Cardiac fibroblast (primary cell): ENCODE measurements at places on chromosomes 12 and 14.

GRCh38 chr12:13135371-13136178 lies 32.1 kb upstream of the GSG1 start:
- DNase-seq: peak; percentile 87

DNA sequence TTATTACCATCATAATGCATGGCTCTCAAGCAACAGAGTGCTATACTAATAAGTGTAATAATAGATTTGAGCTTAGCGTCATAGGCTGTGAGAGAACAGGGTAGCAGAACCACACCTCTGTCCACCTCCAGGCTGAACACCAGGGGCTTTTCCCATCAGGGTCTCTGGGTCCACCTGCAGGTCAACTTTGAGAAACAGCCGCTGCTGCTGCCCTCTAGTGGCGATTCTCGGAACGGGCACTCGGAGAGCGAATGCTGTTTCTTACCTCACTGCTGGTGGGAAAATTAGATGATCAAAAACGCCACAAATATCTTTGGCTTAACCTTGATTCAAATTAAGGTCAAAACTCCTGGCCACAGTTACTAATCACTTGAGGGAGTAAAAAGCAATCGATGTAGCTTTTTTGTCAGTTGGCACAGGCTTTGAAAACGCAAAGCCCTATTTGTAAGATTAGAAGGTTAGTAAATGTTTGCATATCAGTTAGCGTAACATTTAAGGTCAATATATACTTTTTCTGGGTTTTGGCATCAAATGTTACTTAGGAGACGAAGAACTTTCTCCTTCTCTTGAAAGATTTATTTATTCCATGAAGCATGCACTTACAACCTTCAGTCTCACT lies 127.9 kb upstream of the TMEM132D start:
- peak; percentile 21 for DNase-seq

DNA sequence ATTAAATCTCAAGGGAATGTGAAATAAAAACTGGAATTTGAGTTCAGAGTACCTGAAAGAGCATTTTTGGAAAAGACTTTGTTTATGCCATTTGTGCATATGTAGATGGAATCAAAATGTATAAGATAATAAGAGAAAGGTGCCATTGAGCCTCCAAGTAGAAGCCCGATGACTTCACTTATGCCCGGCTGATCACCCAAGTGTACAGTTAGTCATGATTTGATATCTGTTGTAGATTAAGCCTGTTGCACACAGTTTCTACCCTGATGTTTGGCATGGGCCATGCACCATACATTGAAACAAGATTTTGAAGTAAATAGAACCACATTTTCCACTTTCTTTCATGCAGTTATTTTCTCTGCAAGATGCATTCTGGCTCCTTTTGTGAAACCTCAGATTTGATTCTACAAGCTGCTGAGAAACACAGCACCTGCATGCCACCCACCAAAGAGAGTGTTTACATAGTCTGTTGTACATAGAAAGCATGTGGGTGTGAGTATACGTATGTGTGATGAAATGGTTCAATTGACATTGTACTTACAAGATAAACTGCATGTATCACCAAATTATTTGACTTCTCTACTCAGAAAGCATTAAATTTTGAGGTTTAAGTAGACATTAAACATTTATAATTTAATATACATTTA lies 772.5 kb downstream of the DIO2 start:
- no peak for DNase-seq

DNA sequence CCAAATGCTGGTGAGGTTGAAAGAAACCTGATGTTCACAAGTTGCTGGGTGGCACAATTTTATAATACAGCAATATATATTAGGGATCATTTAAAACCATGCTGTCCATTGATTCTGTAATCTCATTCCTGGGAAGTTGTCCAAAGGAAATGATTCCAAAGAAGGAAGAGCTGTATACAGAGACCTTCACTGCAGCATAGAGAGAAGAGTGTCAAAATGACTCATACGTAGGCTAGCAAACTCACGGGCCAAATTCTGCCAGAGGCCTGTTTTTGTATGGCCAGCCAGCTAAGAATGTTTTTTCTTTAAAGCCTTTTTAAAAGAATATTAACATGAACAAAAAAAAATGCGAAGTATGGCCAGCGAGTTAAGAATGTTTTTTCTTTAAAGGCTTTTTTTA lies 69.2 kb upstream of the MED13L start:
- peak; percentile 73 for DNase-seq

GRCh38 chr14:55125403-55125802 lies 3.6 kb upstream of the LGALS3 start:
- no peak for DNase-seq

- DNase-seq: peak; percentile 76
Observed at GRCh38 chr12:124640056-124640455, 72.6 kb upstream of the NCOR2 start.

DNA sequence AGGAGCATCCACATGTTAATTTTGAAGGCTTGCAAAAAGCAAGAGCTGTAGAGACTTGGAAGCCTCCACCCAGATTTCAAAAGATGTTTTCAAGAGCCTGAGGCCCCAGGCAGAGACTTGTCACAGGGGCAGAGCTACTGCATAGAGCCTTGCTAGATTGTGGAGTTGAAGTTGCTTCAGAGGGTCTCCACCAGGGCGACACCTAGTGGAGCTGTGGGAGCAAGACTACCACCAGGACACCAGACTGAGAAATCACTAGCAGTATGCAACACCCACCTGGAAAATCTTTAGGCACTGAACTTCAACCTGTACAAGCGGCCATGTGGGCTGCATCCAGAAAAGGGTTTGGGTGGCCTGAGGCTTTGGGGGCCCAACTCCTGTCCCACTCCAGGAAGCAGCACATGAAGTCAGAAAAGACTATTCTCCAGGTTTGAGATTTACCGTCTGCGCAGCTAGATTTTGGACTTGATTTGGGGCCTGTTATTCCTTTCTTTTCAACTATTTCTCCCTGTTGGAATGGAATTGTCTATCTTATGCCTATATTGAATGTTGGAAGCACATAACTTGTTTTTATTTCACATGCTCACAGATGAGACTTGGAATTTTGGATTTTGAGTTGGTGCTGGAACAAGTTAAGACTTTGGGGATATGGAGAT lies 508.6 kb downstream of the FLRT2 start:
- DNase-seq: peak; percentile 74

GRCh38 chr12:9756170-9756569 lies 4.5 kb downstream of the CD69 start:
- no peak for DNase-seq

DNA sequence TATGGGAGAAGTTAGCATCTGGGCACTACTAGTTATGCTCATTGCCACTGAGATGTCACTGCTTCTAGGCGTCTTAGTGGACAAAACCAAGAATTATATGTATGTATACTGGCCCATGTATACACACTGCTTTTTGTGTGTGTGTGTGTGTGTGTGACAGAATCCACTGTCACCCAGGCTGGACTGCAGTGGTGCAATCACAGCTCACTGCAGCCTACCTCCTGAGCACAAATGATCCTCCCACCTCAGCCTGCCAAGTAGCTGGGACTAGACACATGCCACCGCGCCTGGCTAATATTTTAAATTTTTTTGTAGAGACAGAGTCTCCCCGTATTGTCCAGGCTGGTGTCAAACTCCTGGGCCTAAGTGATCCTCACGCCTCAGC lies 25.2 kb downstream of the LIMA1 start:
- no peak for DNase-seq

DNA sequence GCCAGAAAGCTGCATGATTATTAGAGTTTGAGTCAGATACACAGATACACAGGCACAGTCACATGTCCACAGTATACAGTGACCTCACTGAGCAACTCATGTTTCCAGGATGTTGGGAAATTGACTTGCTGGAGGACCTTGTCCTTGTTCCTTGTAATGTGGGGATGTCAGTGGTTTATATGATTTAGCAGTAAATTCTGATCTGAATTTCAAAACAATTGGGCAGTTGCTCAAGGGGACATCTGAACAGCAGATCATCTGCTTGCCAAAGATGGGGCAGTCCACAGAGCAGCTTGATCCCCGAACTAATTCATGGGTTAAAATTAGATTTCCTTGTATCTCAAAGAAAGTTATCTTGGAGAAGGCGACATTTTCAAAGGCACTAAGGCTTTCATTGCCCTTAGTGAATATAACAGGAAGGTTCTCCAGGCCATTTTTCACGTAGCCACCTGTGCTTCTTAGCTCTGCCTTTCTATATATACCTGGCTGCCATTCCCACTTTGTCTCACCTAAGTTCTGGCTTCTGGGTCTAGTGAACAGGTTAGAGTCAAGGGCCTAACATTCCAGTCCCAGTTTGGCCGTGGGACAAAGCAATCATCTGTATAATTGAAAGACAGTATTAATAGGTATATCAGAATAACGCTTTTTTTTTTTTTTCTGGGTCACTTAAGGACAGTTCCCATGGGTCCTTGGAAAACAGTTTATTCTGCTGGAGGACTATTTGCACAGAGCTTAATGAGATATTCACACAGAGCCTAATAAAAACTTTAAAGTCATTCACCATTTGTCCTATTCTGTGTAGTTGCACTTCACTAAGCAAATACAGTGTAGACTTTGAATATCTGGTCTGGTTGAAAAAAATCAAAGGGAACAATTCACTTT lies 64.9 kb upstream of the STRN3 start:
- DNase-seq: peak; percentile 93
